ENCODE measurements at places on chromosomes 7 and 10.

GRCh38 chr7:70590126-70590854, 541.7 kb upstream of the GALNT17 start:
- DNase-seq, result no peak

- no peak for DNase-seq
Observed at GRCh38 chr7:35546691-35547429, 148.1 kb downstream of the HERPUD2 start.

DNA sequence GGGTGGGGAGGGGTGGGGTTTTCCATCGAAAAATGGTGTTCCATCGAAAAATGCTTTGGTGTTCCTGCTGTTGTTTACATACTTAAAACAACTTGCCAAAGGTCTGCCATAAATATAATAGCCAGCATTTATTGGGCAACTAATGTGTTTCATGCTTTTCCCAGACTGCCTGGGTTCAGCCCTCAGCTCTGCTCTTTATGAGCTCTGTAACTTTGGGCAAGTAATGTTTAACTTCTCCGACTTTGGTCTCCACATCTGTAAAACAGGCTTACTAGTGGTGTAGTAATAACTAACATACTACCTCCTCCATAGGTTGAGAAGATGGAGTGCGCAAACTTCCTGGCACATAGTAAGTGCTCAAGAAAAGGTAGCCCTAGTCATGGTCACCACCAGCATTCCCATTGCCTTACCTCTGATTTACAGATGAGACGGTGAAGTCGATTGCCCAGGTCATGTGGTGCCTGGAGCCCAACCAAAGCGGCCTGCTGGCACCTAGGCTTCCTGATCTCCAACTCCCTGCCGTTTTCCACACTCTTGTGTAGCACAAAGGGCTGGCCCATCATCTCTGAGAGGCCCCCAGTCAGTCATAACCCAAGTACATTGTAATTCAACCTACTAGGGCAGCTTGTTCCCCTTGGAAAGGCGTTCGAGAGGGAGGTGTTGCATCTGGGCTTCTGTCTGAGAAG, 8.9 kb downstream of the ZMIZ1 start:
- DNase-seq, result no peak

GRCh38 chr10:70913191-70913892, 25.0 kb upstream of the PCBD1 start:
- no peak for DNase-seq

- DNase-seq, result no peak
Observed at GRCh38 chr10:79982362-79982800, 33.5 kb upstream of the SFTPD start.

All from right cardiac atrium (tissue), 5 donors.